ENCODE measurements at places on chromosomes 5 and 9.

- DNase-seq = no peak
Measured at GRCh38 chr9:87793292-87793691, 67.4 kb downstream of the CTSL start.

GRCh38 chr9:88979021-88979420 is 12.2 kb upstream of the S1PR3 start:
- DNase-seq = no peak

GRCh38 chr9:4098031-4098430 is 201.8 kb downstream of the GLIS3 start:
- no peak for DNase-seq

GRCh38 chr9:86454701-86455615 is 100.7 kb upstream of the TUT7 start:
- DNase-seq = no peak

DNA sequence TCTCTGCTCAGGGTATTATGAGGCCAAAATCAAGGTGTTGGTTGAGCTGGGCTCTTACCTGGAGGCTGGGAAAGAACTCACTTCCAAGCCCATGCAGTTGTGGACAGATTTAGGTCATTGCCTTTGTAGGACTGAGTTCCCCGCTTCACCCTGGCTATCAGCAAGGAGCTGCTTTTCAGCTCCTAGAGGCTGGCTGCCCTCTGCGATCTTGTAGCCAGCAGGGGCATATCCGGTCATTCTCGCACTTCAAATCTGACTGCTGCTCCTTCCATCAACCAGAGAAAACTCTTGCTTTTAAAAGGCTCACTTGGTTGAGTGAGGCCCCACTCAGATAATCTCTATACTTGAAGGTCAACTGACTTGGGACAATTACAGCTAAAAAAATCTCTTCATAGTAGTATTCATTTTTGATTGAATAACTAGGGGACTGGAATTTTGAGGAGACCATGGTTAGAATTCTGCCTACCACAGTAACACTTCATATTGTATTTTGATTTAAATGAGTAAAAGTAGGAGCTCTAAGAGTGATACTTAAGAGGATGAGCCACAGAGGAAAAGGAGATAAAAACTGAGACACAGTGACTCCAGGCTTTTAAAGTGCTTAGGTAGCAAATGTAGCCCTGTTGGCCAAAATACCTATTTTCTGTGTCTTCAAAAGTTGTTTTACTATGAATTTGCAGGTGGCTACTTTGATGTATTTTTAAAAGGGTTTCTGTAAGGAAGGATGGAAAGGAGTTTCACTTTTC is 137.4 kb downstream of the CD180 start:
- peak; percentile 64 for DNase-seq

GRCh38 chr5:78985725-78986223 is 664 bp upstream of the ARSB start:
- no peak for DNase-seq

- DNase-seq = no peak
Measured at GRCh38 chr9:14243514-14244042, 70.4 kb downstream of the NFIB start.

DNA sequence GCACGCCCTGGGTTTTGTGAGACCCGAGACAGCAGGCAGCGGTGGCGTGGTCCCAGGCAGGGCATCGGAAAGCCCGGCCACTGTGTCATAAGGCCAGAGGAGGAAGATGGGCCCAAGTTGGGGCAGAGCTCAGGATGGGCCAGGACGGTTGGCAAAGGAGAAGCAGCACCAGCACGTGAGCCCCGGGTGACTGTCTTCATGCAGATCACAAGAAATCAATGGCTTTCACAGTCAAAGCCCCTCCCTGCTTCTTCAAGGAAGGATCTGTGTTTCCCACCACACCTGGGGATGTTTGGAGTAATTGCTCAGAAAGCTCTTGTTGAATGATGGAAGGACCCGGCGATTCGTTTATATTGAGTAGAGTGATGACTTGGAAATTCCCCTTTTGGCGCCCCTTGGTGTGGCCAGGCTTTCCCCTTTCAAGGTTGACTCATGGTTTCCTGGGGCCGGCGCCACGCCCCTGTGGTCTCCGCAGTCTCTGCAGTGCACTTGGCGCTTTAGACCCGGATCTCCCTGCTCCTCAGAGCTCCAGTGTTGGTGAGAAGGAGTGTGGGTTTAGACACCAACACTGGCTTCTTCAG is 52.1 kb downstream of the IL31RA start:
- DNase-seq = no peak

- no peak for DNase-seq
Measured at GRCh38 chr5:148969291-148969690, 93.6 kb downstream of the SH3TC2 start.

- DNase-seq = no peak
Measured at GRCh38 chr5:37448941-37449340, 69.8 kb downstream of the WDR70 start.

- no peak for DNase-seq
Measured at GRCh38 chr5:127925916-127926315, 157.7 kb upstream of the SLC12A2 start.

GRCh38 chr9:73104921-73105320 is 46.7 kb upstream of the ANXA1 start:
- DNase-seq = no peak

- DNase-seq = no peak
Measured at GRCh38 chr9:112364761-112365160, 15.1 kb upstream of the HSDL2 start.

- DNase-seq = no peak
Measured at GRCh38 chr9:72478966-72479365, 42.4 kb upstream of the TMC1 start.

GRCh38 chr5:61801174-61801573 is 469.1 kb downstream of the ZSWIM6 start:
- DNase-seq = no peak

- DNase-seq = no peak
Measured at GRCh38 chr5:148972396-148972795, 90.5 kb downstream of the SH3TC2 start.
